Stimulated activated CD8-positive, alpha-beta memory T cell treated with anti-CD3 and anti-CD28 coated beads, Interleukin-4, amount 100 ng/mL, for 1 hour (primary cell): ENCODE measurements at places on chromosomes 7 and 10.

- no peak for DNase-seq
These were observed 524.0 kb downstream of the IPMK start for GRCh38 chr10:57743711-57744110.

GRCh38 chr7:146862415-146862814 lies 745.8 kb downstream of the CNTNAP2 start:
- DNase-seq: no peak

DNA sequence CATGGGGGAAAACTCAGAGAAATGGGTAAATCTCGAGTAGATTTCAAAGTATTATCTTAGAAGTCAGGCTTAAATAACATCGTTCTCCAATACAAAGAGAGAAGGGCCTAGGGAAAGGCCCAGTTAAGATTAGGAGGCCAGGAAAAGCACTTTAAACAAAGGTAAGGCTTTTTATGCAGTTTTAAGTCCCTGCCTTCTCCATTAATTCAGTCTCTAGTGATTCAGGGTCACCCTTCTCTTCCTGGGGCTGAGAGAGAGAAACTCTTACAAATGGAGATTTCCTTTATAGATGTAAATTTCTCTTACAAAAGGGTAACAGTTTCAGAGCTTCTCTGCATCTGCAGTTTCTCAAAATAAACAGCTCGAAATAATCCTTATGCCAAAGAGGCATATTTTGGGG lies 179.3 kb downstream of the HECW1 start:
- no peak for DNase-seq

GRCh38 chr7:26397796-26398426 lies 106.2 kb downstream of the SNX10 start:
- DNase-seq: no peak

GRCh38 chr10:10293041-10293440 lies 724.6 kb upstream of the CELF2 start:
- no peak for DNase-seq

DNA sequence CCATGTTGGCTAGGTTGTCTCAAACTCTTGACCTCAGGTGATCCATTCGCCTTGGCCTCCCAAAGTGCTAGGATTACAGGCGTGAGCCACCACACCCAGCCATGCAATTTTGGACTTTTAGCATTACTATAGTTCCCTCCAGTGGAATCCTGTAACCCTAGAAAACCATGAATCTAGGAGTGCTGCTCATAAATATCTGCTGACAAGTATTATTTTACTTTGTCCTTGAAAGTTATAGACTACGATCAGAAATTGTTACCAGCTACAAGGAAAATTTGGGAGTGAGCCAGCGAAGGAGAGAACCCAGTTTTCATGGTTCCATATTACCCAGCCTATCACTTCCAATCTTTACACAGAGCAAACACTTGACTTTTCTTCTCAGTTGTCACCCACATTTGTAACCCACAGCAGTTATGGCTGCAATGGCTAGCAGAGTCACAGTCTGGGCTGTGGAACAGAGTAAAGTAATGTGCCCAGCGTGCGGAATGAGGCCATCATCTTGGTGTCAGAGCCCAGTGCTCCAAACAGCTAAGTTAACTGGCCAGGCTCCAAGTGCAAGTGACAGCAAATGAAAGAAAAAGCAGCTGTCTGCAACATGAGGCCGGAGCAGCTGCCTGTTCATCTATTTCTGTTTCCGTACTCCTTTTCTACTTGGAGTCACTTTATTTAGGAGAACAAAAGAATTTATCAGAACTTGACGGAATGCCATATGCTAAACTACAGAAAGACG lies 29.9 kb downstream of the ZC3HC1 start:
- DNase-seq: no peak

- DNase-seq: no peak
These were observed 126.0 kb downstream of the SKIDA1 start for GRCh38 chr10:21399392-21400035.

DNA sequence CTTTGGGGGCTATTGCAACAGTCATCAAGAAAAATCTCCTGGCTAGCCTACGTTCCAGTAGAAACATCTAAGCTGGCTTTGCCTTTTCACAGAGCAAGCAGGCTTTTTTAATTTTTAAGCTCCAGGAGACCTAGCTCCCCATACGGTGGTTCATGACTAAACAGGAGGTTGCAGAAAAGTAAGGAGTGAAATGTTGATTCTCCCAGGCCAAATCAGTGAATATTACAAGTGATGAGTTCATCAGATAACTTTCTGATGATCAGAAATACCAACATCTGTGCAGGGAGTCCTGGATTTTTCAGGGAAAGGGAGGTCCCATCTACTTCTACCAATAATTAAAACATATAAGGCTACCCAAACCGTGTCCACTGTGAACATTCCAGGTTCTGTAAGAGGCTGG lies 477.3 kb upstream of the CELF2 start:
- DNase-seq: no peak

DNA sequence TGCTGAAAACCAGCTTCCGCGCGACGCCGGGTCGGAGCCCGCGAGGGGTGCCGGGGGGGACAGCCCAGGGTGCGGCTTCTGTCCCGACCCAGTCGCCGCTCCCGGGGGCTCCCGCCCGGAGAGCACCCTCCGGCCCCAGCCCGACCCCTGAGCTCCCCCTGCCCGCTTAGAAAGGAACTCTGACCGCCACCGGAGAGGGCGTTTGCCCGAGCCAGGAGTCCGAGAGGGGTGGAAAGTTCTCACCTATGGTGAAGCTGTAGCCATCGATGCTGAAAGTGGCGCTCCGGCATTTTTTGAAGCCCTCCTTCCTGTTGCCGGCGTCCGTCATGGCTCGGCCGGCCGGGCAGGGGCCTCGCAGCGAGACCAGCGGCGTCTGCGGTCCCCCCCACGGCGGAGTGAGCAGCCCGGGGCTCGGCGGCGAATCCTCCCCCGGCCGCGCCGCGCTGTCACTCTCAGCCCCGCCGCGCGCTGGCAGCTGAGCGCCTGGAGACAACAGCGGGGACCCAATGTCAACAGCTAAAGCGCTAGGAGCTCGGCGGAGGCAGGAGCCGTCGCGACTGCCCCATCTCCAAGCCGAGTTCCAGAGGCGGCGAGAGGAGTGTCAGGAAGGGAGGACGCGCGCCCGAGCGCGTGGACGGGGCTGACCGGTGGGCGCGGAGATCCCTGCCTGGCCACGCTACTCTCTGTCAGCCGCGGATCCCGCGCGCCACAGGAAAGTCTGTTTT lies 191.6 kb downstream of the LSM5 start:
- DNase-seq: no peak

DNA sequence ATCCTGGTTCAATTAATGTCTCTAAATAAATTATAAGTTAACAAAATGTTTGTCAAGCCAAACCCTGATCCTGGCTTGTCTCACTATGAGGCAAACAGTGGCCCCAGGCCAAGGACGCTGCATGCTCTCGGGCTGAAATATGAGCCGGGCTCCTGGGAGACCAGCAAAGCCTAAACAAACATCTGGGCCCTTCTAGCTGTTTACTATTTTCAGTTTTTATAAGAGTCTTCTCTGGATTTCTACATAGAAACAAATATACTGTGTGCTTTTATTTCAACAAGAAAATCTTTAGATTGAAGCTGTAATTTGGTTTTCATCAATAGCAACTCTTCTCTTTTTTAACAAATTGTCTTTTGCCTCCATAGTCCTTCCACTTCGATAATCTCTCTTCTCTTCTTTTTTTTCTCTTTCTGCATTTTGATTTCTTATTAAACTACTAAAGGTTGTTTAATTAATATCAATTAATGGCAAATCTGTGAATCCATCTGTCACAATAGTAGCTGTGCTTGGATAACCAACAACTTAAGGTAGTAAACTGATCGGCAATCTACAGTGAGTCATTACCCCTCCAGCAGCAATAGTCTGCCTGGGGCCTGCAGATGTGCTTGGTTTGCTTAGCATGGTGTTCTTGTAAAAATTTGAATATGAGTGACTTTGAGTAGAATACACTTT lies 83.3 kb upstream of the DNAJC1 start:
- no peak for DNase-seq

GRCh38 chr10:24882047-24882698 lies 70.2 kb downstream of the PRTFDC1 start:
- DNase-seq: no peak

DNA sequence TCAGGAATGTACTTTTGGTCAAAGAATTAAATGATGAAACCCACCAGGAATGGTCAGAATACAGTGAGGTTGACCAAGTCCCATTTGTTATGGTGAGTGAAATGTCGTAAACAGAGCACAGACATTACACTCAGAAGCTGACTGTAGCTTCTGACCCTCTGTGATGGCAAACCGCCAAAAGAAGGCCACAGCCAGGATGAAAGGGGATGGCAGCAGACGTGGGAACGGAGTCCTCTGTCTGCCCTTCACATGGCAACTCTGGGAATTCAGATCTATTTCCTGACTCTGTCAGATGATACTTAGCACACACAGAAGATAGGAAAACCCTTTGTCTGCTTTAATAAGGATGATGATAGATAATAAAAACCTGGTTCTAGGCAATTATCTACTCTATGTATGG lies 757.1 kb downstream of the SORCS3 start:
- DNase-seq: no peak

DNA sequence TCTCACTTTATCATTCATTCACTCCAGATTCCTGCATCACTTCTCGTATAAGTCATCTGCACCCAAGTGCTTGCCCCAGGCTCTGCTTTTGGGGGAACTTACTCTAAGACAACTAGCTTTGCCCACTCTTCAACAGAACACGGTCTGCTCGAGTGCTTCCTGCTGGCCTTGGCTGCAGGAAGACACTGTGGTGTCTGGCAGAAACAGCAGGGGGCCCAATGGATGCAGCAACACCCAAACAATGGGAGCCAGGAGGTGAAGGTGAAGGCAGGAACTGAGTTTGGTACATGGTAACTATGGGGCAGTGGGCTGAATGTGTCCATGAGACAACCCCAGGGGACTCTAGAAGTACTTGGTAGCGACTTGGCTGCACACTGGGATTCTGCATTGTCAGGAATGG lies 344.0 kb downstream of the REEP3 start:
- no peak for DNase-seq

DNA sequence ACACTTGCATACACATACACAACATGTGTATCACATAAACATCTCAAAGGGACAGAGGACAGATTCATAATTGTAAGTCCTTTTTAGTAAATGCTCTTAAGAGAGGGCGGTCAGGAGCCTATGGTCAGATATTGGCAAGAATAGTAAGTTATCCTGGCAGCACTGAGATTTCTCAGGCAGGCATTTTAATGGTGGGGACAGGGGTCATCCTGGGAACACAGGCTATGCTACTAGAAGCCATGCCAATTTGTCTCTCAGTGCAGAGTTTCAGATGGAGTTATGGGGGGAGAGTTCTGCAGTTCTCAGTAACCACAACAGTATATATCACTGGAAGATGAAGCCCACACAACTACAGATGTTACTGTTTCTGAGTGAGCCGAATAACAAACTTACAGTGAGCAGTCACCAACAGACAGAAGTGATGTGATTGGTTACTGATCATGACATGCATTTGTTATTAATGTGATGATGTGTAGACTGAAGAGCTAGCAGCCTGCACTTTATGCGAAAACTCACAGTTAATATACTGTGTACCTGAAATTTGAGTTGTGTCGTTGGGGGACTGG lies 16.4 kb downstream of the ZNF487 start:
- no peak for DNase-seq

- DNase-seq: no peak
These were observed 216.1 kb upstream of the ZMIZ1 start for GRCh38 chr10:78852466-78853240.

- no peak for DNase-seq
These were observed 64.0 kb downstream of the PDZD8 start for GRCh38 chr10:117311261-117311660.

GRCh38 chr10:86085686-86086085 lies 280.9 kb downstream of the GRID1 start:
- no peak for DNase-seq

- DNase-seq: no peak
These were observed 12.5 kb upstream of the EBLN1 start for GRCh38 chr10:22230158-22230833.

GRCh38 chr7:151735851-151736402 lies 141.0 kb downstream of the PRKAG2 start:
- no peak for DNase-seq

DNA sequence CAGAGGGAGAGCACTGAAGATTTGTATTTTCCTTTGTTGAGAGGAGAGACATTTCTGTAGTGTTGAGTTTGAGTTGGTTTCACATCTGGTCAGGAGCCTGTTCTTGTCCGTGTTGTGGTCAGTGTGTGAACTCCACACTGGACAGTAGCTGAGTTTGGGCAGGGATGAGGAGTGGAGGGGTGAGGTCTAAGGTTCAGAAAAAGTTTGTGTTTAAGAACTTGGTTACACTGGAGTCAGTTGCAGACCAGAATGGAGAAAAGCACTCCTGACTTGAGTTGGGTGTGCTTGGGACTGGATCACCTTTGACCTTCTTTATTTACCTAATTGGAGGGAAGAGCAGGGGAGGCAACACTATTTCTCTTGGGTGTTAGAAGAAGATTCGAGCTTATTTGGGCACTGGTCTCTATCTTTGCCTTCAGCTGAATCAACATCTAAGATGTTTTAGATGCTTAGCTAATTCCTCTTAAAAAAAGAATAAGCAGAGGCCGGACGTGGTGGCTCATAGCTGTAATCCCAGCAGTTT lies 8.9 kb downstream of the LRMDA start:
- no peak for DNase-seq

DNA sequence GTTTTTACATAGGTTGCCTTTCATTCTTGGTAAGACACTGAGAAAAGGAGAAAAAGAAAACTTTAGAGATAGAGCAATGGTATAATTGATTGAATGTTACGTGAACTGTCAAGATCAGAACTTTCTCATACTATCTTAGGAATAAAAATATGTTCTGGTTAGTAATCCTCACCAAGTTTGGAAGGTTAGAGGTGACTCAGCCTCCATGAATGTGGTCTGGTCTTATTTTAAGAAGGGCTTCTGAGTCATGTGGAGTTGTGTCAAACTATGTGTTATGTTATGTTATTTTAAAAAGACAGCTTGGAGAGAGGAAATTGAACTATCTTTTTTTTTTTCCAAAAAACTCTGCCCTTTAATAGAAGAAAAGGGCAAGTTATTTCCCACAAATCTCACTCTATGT lies 458.6 kb upstream of the KLF6 start:
- no peak for DNase-seq

- no peak for DNase-seq
These were observed 40.4 kb downstream of the HIP1 start for GRCh38 chr7:75698358-75698757.

DNA sequence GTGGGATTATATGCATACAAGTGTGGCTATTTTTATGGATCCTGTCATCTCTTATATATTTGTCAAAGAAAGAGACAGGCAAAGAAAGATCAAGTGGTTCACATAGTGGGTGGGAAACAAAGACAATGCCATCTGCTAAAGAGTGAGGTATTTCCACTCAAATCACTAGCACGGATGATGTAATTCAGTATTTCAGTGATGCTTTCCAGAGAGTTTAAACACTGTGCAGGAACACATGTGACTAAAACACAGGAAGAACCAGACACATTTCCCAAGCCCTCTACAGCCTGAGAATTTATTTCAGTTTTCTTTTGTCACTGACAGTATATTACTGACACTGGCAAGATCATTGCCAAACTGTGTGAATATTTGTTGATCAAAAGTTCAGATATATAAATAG lies 885.7 kb upstream of the CELF2 start:
- DNase-seq: no peak
